ENCODE measurements at places on chromosomes 3 and 15.

DNA sequence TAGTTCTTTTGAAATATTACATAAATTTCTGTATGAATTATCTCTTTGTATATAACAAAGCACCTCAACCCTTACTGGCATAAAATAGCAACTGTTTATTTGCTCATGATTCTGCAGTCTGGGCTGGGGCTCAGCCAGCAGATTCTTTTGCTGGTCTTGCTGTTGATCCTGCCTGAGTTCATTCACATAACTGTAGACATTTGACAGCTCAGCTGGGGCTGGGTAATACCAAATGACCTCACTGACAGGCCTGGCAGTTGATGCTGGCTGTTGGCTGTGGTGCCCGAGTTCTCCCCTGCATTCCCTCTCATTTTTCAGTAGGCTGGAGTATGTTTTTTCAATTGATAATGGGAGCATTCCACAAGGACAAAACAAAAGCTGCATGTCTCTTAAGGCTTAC lies 449.9 kb upstream of the GOLIM4 start:
- peak; percentile 88 for DNase-seq

- no peak for DNase-seq
Observed at GRCh38 chr3:14539742-14540491, at the start of gene GRIP2. GRIP2 (minus strand) TSS chr3:14540342; CDS start chr3:14540308, 34 bp downstream.

DNA sequence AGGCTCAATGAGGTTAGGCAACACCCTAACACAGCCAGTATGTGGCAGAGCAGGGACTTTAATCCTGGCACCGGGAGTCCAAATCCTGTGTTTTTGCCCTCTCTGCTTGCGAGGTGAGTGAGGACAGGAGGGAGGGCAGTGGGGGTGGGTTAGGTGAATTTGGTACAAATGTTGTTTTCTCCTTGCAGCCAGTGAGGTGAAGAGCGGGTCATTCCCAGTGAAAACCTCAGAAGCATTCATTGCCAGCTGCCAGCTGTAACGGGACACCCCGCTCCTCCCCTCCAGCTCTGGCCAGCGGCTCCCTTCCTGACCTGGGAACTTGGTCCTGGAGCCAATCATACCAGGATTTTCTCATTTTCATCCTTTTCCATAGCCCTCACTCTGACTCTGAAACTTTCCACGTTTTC lies 45.7 kb upstream of the RAB6B start:
- DNase-seq = no peak

GRCh38 chr3:100613721-100614390 lies 4.5 kb downstream of the ADGRG7 start:
- no peak for DNase-seq

GRCh38 chr15:55289746-55290527 lies at the start of gene RAB27A:
RAB27A (minus strand) TSS chr15:55289813; CDS start chr15:55234934, 54,879 bp downstream.
- DNase-seq = no peak

DNA sequence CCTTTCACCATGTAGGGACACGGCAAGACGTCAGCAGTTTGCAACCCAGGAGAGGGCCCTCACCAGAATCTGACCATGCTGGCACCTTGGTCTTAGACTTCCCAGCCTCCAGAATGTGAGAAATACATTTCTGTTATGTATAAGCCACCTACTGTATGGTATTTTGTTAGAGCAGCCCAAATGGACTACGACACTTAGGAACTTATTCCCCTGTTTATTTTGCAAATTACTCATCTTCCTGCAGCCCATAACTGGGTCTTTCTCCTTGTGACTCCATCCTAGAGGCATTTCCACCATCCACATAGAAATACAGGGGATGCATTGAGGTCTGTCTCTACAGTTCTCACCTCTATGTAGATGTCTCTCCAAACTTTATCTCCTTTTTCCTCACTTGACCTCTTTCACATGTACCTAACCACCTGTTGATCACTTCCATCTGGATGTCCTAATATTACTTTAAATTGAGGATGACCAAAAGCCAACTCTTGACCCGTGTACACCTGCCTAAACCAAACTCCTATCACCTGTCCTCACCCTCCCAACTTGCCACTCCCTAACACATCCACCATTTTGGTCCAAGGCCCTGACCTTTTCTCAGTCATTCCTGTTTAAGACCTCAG lies 406.0 kb upstream of the WNT5A start:
- no peak for DNase-seq

DNA sequence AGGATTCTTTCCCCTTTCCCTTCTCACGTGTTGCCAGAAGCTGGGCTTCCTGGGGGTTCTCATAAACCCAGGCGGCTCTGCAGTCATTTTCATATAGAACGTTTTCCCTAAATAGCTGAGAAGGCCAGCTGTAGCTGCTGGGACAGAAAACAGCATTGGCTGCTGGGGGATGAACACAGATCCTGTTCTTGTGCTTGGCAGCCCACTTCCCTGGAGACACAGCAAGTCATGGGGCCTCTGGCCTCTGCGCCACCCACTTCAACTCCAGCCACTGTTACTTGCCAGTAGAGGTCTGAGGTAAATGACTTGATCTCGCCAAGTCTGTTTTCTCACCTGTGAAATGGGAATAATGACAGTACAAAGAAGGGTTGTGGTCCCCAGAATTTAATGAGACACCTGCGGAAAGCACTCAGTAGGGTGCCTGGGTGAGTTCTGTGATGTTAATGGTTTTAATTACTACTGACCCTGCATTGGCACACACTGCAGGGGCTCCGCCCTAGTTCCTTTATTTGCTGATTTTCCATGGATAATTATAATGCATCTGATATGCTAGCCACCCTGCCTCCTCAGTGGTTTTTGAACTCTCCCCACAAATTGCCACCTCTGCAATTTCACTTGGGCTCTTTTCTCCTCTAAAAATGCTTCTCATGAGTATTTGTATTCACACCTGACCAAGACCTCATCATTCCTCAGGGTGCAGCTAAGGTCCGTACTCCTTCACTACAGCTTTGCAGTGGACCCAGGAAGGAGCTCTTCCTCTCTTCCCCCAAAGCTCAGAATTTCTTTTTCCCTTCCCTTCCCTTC lies 274.7 kb downstream of the RPLP1 start:
- DNase-seq = no peak

- DNase-seq = no peak
Observed at GRCh38 chr15:53869044-53869805, 109.0 kb upstream of the UNC13C start.

GRCh38 chr15:71632576-71633195 lies 177.7 kb upstream of the NR2E3 start:
- DNase-seq = no peak

DNA sequence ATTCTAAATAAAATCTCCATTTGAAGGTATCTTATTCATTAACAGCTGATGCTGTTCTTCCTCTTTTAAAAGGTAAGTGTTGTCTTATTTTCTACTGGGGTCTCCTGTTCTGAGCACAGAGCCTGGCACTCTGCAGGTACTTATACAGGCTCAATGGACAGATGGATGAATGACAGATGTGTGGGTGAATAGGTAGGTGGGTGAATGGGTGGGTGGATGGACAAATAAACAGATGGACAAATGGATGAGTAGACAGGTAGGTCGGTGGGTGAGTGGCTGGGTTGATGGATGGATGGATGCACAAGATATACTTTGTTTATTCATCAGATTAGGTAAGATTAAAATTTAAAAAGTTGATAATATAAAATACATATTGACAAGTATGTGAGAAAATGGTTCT lies 53.5 kb downstream of the SLC41A3 start:
- no peak for DNase-seq

DNA sequence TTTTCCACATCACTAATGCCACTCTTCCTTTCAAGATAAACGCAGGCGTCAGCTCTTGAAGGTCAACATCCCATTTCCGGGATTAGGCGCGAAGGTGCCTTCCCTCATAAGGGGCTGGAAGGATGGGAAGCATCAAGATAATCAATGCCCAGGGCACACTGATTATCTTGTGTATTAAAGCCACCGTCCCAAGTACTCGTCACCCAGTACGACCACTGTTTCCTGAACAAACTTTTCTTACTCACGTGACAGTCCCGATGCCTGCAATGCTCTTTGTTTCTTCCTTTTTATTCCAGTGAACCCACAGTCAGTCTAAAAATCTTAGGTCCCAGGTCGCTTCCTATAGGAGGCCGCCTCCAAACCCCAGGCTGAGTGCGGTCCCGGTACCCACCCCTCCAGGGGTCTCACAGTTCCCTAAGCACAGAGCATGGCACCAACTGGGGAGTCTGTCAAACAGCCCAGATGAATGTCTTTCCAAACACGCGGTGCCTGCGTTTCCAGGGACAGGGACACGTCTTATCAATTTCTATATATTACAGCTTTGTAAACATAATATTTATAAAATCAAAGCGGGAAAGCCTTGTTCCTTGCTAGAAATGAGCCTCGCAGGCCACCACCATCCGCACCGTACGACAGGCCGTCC lies 589 bp downstream of the ANAPC13 start:
- DNase-seq = no peak

DNA sequence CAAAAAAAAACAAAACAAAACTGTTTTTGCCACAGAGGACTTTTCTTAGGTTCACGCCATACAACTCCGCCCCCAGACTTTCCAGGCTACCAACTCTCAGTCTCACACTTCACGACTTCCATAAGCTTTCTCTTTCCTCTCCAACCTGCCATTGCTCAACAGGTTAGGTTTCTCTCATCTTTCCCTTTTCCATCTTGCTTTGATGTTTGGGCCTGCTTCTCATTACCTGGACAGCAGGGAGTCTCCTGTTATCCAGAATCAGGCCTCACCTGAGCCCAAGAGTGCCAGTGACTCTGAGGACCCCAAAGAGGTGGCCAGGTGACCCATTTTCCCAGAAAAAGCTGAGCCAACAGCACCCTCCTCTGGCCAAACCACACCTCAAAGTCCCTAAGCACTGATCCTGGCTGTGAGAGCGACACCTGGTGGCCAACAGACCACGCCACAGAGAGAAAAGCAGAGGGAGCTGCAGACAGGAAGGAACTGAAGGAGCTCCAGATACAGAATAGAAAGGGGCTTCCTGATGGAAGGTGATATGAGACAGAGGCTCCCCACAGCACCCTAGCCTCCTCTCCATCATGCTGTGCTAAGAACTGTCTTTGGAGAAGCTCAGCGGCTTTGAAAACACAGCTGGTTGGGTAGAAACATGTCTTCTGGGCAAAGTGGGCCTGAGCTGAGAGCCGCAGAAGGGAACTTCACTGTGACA lies 4.0 kb downstream of the CCDC51 start:
- DNase-seq = no peak

GRCh38 chr3:71127052-71127831 lies 456.3 kb downstream of the FOXP1 start:
- DNase-seq = no peak

DNA sequence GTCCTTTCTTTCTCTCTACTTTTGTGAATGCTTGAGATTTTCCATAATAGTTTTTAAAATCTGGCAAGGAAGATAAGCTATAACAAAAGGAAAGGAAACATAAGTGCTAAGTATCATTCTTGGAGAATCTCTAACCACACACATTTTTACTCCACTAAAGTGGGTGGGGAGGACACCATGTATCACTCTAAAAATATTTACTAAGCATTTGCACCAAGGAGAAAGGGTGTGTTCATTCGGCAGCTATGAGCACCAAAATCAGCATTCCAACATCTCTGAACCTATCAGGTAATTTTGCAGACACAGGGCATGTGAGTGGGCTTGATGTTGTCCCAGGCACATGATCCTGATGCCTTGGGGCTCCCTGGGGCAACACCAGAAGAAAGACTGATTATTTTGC lies 5.5 kb downstream of the B4GALT4 start:
- no peak for DNase-seq
